Stimulated activated CD4-positive, alpha-beta T cell treated with anti-CD3 and anti-CD28 coated beads, Interleukin-1b, Interleukin-23, amount 100 ng/mL, for 24 hours (primary cell): ENCODE measurements at places on chromosomes 16 and 17.
A peak's percentile ranks its signal among the peaks of the same experiment; 100 is the strongest.

- no peak for DNase-seq
Measured at GRCh38 chr16:65936096-65936495, 430.4 kb upstream of the CDH5 start.

- no peak for DNase-seq
Measured at GRCh38 chr16:4654011-4654963, 29.7 kb downstream of the MGRN1 start.

DNA sequence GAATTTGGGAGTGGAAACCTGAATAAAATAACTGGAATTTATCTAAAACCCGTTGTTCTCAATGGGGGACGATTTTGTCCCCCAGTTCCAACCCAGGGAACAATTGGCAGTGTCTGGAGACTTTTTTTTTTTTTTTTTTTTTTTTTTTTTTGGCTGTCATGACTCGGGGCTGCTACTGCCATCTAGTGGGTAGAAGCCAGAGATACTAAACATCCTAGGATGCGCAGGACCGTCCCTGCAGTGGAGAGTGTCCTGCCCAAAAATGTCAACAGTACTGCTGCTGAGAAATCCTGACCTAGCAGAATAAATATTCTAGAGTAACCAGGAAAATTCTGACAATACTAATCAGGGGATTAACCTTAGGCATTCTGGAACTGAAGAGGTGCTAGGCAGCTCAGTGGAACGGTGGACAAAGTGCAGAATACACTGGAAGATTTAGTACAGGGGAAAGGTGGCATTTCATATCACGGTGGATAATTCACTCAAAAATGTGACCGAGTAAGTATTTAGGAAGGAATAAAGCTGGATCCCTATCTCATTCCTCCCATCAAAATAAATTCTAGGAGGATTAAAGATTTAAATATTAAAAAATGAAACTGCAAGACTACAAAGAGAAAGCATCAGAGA lies 107.6 kb downstream of the SPECC1 start:
- DNase-seq = peak; percentile 33

- DNase-seq = no peak
Measured at GRCh38 chr16:59854846-59855439, 1120.8 kb upstream of the GOT2 start.

GRCh38 chr17:80842456-80843013 lies 149.1 kb upstream of the CHMP6 start:
- no peak for DNase-seq

DNA sequence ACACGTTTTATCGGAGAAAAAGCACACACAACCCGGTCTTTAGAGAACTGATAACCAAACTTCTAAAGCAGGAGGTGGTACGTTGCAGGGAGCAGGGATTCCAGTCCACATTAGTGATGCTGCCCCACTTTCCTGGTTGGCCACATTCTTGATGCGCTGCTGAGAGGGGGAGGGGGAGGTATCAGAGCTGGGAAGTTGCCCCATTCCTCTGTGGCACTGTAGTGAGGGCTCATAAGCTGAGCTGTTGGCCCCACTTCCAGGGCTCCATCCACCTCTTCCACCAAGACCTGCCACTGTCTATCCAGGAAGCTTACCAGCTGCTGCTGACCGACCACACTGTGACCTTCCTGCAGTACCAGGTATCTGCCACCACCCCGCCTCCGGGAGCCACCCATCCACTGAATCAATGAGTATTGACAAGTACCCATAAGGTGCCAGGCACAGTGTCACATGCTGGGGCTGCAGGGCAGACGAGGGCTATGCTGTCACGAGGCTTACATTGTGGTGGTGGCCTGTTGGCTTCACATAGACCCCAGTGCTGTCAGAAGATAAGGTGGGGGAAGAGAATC lies 1.1 kb downstream of the TSEN54 start:
- no peak for DNase-seq

- no peak for DNase-seq
Measured at GRCh38 chr17:37338847-37339246, 36.9 kb upstream of the C17orf78 start.

DNA sequence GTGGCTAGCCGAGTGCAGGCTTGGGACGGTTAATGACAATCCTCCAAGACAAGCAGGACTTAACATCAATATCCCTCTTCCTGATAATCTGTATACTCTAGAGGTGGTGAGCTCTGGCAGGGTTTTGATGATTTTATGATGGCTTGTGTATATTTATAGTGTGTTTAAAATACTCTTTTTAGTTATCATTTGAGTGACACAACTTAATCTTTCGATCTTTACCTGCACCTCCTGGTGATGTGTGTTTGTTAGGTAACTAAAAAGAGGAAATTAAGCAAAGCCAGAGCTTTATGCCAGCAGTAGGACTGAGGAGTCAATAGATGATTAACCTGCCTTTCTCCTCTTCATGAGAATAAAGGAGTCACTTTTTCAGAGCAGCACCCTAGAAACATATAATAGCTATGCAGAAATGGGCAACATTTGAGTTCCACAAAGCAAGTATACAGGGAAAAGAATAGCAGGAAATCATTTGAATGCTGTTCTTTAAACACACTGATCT lies 210.5 kb downstream of the IRX3 start:
- DNase-seq = no peak
